ENCODE measurements at places on chromosomes 1 and 21.

DNA sequence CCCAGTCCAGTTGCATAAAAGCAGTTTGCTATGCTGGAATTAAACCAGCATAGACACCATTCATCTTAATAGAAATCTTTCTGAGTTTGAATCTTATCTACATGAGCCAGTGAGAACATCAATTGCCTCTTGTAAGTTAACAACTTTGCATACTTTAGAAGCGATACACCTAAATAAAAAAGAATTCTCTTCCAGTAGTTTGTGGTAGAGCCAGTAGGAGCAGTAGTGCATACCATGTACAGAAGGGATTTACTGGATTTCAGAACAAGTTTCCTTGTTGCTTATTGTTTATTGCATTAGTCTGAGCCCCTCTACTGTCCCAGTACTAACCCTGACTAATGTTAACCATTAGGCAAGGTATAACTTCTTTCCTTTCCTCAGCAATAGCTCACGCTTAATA is 313.1 kb downstream of the TGFB2 start:
- no peak for DNase-seq

DNA sequence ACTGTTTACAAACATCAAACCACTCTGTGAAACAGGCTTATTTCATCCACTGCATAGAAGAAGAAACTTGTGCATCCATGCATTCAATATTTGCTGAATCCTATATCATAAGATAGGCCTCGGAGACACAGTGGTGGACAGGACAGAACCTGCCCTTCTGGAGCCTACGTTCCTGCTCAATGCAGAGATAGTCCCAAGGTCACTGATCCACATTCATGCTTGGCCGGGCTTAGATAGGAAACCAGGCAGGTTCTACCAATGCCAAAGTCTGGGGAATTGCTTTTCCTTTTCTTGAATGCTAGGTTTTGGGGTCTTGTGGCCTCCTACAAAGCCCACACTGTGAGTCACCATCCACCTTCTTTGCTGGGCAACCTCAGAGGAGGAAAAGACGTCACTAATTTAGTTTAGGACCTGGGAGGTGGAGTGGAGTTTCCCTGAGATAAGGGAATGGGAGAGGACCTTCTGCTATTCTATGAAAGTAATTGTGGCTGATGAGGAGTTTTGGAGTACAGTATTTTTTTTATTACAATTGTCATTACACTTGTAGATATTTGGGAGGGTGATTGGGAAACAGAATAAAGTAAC is 99.7 kb upstream of the CD34 start:
- DNase-seq = no peak

DNA sequence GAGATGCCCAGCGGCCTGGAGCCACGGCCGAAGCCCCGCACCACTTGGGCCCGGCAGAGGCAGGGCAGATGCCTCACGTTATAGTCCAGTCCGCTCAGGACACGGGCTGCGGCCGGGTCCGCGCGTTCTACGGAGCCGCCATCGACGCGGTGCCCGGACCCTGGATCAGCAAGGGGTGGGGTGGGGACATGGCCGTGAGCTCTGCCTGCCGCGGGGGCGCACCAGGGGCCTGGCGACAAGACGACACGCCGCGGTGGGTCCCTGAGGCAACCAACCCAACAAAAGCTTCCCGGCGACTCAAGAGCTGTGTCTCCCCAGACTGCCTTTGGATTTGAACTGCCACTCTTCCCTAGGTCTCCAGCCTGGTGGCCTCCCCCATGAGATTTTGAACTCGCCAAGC is 211.4 kb upstream of the GREM2 start:
- no peak for DNase-seq

DNA sequence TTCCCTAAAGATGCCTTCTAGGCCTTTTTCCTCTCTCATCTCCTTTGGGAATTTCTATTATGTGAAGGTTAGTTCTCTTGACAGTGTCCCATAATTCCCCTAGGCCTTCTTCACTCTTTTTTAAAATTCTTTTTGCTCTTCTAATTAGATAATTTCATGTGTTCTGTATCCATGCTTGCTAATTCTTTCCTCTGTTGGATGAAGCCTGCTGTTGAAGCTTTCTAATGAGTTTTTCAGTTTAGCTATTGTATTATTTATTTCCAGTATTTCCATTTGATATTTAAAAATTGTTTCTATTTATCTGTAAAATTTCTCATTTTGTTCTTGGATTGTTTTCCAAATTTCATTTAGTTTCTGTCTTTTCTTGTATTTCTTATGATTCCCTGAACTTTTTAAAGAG is 28.5 kb upstream of the FAM163A start:
- no peak for DNase-seq

- no peak for DNase-seq
These were observed 6.9 kb downstream of the CTTNBP2NL start for GRCh38 chr1:112402682-112403643.

DNA sequence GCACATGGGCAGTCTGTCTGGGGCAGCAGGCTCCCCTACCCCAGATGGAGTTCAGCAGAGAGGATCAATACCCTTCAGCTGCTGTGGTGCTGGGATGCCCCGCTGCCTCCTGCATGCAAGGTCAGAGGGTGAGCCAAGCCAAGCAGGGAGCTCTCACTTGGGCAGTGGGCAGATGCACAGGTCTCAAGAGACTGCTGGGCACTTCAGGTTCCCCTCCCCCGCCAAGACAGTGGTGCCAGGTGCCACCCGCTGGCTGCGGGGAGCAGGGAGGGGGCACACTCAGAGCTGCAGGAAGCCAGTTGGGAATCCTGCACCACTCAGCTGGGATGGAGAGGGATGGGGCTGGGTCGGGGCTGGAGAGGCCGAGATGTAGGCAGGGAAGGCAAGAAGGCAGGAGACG is 15.8 kb upstream of the EVA1B start:
- no peak for DNase-seq

- no peak for DNase-seq
These were observed 355 bp downstream of the SHISAL2A start for GRCh38 chr1:52633291-52633754.

- DNase-seq = no peak
These were observed 3.7 kb upstream of the JAM2 start for GRCh38 chr21:25635310-25635709.

GRCh38 chr1:44640200-44640853 is 34.0 kb downstream of the TMEM53 start:
- DNase-seq = peak; percentile 50

DNA sequence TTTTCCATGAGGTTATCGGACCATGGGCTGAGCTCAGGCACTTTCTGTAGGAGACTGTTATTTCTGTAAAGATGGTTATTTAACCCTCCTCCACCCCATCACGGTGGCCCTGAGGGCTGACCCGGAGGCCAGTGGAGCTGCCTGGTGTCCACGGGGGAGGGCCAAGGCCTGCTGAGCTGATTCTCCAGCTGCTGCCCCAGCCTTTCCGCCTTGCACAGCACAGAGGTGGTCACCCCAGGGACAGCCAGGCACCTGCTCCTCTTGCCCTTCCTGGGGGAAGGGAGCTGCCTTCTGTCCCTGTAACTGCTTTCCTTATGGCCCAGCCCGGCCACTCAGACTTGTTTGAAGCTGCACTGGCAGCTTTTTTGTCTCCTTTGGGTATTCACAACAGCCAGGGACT is 2.6 kb upstream of the CCDC28B start:
- no peak for DNase-seq

- DNase-seq = no peak
These were observed 41.3 kb downstream of the PIK3C2B start for GRCh38 chr1:204453141-204453772.

DNA sequence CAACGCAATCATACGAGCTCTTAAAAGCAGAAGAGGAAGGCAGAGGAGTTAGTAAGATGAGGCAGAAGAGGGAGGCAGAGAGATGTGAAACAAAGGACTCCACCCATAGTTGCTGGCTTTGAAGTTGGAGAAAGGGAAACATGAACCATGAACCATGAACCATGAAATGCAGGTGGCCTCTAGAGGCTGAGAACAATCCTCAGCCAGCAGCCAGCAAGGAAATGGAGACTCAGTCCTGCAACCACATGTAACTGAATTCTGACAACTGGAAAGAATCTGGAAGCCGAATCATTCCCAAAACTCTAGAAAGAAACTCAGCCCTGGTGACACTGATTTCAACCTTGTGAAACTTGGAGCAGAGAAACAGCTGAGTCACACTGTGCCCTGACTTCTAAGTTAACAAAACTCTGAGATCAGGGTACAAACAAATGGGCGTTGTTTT is 10.1 kb downstream of the DIPK1A start:
- no peak for DNase-seq

DNA sequence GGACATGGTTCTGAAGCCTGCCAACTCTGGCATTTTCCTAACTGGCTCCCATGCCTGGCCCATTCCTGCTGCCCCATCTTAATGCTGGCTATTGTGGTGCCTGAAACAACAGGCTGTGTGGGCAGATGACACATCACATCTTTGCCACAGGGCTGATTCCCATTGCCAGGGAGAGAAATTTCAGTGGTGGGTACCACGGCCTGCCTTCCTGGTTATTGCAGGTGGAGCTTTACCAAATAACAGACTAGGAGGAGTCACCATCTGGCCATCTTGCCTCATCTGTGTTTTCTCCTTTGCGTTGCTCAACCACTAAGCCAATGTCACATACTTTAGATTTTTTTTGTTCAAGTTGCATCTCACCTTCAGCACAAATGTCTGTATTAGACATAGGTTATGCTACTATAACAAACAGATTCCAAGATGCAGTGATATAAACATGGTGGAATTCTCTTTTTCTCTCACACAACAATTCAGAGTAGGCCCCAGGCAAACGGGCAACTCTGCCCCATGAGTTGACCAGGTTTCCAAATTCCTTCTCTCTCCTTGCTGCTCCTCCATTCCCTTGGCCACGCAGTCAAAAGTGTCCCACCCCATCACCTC is 14.1 kb downstream of the CDA start:
- DNase-seq = no peak

- no peak for DNase-seq
These were observed 52.0 kb downstream of the KIF21B start for GRCh38 chr1:200971428-200971903.

DNA sequence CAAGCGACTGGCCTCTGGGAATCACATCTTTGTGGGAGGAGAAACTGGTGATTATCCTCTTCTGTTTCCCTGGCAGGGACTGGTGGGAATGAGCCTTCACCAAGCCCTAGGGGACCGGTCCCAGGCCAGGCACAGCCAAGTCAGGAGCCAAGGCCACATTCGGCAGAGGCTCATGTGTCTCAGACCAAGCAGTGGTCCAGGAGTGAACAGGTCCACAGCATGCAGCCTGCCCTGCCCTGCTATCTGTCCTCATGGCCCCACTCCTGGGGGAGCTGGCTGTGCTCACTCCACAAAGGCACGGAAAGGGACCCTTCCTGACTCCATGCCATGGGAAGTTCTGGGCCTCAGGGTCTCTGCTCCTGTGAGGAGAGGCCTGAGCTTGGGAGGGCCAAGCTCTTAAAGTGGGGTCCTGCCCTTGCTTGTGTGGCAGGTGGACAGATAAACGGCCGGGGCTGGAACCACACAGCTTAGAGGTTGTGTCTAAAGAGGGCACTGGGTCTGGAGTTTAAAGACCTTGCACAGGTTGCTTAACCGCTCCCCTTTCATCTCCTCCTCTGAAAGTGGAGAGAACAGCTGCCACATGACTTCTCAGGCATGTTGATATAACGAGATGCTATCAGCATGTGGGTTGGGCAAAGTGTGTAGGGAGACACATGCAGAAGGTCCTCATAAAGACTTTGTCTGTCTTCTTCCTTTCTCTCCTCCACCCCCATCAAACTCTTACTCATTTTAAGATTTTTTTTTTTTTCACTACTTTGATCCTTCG is 57.5 kb downstream of the CASQ2 start:
- no peak for DNase-seq

DNA sequence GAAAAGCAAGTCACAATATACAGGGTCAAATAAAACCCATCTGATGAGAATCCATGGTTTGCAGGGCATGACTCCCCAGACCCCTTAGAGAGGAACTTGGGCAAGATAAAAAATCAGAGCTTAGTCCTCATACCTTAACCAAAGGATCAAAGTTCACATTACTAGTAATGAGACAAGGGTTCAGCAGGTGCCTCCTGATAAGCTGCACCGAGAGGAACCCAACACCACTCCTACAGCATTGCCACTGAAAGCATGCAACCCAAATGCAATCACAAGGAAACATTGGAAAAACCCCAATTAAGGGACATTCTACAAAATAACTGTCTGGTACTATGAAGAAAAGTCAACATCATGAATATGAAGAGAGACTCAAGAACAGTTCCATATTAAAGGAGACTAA is 29.7 kb downstream of the CCDC185 start:
- DNase-seq = no peak

GRCh38 chr1:93577536-93578432 is 103.9 kb downstream of the BCAR3 start:
- DNase-seq = no peak

- no peak for DNase-seq
These were observed 8.3 kb downstream of the LIN28A start for GRCh38 chr1:26418865-26419349.

- DNase-seq = no peak
These were observed 172.3 kb downstream of the SIPA1L2 start for GRCh38 chr1:232457595-232457994.

DNA sequence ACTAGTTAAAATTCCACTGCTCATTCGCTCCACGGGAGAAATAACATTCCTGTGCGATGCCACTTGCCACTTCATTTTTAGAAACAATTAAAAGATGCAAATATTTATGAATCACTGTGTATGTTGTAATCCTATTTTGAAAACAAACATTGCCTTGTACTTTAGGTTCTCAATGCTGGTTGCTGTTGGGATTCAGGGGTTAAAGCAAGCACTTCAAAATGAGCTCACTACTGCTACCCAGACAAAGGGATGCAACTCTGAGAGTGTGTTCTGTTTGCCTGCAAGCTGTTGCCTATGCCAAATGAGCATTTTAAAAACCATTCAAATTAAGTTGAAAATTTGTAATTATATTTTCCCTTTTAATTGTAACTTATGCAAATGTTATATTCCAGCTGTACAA is 87.5 kb downstream of the RWDD3 start:
- no peak for DNase-seq
